ENCODE measurements at places on chromosomes 12 and 14.

DNA sequence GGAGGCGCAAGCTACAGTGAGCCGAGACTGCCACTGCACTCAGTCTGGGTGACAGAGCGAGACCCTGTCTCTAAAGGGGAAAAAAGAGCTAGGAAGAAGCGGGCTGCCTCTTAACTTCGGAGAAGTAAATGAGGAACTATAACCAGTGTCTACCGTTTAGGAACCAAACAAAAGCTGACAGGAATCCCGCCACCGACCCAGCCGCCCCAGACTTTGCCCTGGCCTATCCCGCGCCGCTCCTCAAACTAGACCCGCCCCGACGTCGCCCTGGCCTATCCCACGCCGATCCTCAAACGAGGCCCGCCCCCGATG is 568 bp upstream of the SIVA1 start:
- no peak for DNase-seq

DNA sequence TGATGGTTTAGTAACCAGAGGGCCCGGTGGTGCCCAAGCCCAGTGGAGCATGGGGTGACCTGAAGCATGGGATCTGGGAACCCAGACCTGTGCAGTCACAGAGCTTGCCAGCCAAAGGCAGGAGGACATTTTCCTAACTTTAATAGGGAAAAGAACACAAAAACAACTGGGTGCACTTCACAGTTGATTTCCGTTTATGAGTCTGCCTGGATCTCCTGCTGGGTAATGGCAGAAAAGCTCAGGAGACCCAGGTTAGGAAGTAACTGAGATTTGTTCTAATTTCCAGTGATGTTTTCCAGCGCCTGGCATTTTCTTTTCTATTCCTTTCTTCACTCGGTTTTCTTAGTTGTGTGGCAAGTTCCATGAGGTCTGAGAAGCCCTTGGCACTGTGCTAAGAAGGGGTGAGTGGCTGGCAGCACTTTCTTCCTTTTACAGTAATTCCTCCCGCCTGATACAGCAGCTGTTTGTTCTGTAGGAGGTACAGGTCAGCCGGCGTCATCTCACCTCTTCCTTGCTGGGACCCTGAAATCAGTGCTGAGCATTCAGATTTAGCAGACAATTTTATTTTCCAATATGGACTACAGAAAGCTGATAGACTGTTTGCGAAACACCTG is 5.1 kb downstream of the CACNA1C start:
- DNase-seq, result no peak

DNA sequence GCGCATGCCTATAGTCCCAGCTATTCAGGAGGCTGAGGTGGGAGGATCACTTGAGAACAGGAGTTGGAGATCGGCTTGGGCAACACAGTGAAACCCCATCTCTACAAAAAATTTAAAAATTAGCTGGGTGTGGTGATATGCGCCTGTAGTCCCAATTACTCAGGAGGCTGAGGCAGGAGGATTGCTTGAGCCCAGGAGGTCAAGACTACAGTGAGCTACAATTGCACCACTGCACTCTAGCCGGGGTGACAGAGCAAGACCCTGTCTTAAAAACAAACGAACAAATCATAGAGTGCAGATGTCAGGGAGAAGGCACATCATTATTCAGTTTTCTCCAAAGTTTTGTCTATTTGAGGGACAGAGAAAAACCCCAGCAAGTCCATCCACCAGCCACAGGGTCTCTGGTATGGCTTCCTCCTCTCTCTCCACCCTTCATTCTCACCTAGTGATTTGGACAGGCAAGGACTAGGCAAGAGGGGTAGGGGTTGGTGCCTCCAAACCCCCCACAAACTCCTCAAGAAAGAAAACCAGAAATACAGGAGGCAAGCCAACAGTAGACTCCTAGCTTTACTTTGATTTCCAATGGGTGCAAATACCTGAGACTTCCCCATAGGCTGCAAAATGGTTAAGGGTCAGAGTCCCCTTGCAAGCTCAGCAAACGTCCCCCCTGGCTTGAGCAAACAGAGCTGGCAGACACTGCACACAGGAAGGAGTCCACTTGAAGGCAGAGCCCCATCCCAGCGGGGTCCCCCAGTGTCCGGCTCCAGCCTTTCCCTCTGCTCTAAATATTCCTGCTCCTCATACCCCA is 26.5 kb upstream of the RPLP0 start:
- no peak for DNase-seq

- no peak for DNase-seq
Observed at GRCh38 chr12:44960423-44960822, 84.3 kb upstream of the NELL2 start.

GRCh38 chr12:32970465-32971110 is 74.0 kb upstream of the PKP2 start:
- no peak for DNase-seq

DNA sequence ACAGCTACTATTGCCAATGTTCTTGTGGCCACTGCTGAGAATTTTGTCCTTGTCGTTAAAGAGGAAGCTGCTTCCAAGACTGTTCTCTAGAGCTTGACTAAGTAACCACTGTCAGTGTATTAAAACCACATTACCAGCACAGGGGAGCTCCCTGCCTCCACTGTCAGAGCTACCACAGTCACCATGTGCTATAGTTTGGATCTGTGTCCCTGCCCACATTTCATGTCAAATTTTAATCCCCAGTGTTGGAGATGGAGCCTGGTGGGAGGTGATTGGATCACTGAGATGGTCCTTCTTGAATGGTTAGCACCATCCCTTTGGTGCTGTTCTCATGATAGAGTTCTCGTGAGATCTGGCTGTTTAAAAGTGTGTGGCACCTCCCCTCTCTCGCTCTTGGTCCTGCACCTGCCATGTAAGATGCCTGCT is 23.2 kb upstream of the RAP1B start:
- no peak for DNase-seq

DNA sequence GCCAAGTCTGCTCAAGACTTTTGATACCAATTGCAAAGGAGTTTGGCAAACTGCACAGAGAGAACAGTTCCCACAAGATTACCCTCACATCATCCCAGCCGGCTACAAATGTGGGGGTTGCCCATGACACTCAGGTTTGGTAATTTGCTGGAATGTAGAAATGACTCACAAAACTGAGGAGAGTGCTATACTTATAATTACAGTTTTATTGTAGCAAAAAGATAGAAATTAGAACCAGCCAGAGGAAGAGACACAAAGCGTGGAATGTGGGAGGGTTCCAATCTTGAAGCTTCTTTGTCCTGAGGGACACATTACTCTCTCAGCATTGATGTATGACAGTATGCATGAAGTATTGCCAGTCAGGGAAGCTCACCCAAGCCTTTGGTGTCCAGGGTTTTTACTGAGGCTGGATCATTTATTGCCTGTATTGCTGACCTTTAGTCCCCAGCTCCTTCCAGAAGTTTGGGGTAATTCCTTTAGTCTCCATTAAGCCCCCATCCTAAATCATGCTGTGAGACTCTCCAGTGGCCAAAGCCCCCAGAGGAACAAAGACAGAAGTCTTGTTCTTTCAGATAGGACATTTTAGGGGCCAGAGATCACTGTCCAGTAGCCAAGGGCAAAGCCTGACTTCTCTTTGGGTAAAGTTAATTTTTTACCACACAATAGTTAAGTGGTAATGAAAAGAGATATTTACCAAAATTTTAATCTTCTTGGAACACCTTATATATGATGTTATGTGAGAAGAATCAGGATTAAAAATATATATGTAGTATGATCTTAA is 9.9 kb downstream of the TBK1 start:
- DNase-seq, result no peak

DNA sequence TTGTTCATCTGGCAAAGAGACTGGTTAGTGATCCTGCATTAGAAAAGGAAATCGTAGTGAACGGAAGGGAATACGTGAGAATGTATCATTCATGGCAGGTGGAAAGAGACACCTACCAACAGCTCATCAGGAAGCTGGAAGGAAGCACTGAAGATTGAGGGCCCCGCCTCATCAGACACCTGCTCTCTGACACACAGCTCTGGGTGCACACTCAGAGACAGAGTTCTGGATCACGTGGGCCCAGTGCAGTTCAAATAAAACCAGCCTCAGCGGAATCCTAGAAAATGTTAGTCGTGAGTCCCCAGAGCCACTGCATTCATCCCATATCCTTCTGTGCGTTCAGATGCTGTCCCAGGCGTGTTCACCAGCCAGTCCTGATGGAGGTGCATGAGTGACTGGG is 129.7 kb downstream of the GLT1D1 start:
- DNase-seq, result no peak

DNA sequence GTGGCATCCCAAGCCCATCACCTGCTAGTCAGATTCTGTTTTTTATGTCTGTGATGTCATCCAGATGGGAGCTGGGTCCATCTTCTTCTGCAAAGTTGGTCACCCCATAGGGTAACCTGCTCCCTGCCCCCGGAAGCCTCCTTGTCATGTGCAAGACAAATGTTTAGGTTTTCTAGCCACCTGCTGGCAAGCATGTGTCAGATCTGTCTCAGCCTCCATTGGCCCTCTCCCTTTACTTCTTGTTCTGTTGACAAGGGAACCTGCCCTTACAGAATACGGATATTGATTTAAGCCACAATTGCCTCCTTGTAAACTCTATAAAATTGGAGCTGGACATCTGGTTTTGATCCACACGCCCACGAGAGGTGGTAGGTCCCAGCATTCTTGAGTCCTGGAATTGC is 7.5 kb downstream of the NTF3 start:
- no peak for DNase-seq

DNA sequence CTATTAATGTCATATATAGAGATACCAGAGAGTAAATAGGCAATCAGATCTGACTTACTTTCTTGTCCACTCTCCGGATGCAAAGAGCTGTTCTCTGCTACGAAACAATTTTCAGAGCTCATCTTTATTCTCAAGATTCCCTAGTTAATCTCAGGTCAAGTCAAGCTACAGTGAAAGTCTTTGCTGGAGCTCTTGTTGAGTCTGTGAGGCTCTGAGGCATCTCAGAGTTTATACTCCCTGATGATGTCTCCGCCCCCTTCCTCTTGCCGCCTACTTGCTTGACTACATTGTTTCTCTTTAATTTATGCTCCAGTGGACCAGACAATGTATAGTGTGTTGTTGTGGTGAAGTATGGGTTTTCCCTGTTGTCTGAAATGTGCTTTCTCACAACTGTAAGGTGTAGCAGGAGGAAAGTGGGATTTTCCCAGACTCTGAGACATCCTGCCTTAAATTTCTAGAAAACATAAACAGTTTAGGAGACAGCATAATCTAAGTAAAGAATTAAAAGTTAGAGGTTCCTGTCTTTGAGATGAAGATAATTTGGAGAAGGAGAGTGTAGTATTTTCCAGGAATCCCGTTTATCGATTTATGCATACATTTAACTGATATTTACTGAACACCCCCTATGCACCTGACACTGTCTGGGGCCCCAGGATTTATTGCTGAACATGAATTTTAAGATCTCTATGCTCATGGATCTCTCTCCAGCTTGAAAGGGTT is at the start of gene CD69:
Gene CD69, minus strand, starts transcription at position 203 of the 720 bp plus-strand sequence. Its CDS starts 81 bp downstream, at position 122.
- peak; percentile 70 for DNase-seq

GRCh38 chr12:105409801-105410471 is 79.4 kb downstream of the C12orf75 start:
- DNase-seq, result no peak

DNA sequence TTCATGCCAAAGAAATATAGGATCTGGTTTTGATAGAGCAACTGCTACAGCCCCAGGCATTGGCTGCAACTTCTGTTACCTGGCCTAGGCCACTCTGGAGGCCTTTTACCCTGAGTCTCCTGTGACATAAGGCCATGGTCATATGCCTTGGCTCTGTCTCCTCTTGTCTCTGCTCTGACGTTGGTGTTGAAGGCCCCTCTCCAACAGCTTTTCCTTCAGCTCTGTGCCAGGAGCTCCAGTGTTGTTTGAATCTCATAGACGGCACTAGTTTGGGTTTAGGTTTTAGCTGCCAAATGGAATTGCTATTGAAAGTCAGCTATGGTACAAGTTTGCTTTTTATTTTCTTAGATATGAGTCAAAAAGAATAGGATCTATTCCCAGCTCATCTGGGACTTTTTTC is 41.1 kb downstream of the TTLL5 start:
- no peak for DNase-seq

DNA sequence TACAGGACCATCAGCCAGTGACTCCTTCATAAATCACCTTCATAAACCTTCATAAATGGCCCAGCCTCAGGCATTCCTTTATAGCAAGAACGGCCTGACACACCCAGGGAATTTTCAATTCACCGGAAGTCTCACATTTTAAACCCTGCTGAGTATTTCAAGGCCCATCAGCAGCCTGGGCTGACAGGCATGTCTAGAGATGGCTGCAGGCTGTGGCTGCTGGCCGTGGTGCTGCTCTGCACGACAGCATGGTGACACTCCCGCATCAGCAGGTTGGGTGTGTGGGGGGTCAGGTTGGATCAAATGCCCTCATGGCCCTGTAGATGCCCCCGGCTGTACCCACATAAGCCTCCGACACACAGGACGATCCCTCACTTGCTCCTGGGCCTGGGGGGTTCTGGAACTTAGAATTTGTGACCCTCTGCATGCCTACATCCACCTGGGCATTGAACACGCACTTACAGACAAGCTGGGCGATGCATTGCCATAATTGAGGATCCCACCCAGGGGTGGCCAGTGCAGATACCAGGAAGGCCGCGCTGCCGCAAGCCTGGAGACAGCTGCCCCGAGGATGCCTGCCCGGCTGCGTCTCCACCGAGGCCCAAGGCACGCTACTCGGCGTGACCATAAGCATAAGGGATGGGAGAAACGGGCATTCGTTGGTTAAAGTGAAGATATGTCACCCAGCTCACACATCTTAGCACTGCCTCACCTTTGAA is 124.3 kb downstream of the PIWIL1 start:
- no peak for DNase-seq

DNA sequence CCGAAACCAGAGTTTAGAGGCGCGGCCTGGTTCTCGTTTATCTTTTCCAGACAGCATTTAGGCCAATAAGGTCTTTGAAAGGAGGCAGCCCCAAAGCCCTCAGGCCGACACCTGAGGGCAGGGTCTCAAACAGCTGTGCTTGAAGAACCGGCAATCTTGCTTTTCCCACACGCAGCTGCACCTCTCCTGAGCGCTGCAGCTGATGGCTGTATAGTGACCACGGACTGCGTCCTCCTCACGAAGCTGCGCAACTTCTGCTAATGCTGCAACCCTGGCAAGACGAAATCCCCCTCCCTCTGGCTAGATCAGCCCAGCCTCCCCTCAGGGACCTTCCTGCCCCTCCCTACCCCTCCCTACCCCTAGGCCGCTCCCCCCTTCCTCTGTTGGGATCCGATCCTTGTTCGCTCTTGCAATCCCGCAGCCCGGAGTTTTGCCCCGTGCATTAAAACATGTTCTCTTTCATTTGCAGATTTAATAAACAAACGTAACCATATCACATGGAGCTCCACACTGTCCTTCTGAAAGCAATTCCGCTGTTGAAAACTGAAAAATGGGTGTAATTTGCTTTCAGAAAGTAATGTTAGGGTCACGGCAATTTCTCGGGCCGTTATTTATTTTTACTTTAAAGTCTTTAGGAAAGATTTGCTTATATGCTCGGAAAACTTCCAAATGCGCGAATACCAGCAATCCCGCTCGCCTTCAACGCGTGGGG is 4.8 kb upstream of the PAX9 start:
- no peak for DNase-seq

DNA sequence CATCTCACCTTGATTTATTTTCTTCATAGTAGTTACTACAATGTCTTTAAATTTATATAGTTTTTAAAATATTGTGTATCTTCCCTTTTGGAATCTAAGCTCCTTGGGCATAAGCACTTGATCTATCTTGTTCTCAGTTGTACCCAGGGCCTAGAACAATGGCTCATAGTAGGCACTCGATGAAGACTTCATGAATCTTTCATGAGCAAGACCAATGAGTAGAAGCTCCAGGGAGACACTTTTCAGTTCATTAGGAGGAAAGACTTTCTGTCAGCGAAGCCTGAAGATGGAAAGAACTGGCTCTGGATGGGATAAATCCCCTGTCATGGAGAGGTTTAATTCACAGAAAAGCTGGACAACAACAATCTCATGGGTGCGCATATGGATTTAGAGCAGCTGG is 140.2 kb upstream of the CRY1 start:
- DNase-seq, result no peak

GRCh38 chr14:97164021-97164420 is 366.8 kb downstream of the VRK1 start:
- no peak for DNase-seq
